ENCODE measurements at places on chromosomes 2 and 18. TPM values are rescaled to one million over a fixed set of nuclear protein-coding genes. Genes with fewer than 3 reads are reported as not detected.

Gene DHRS9
- 0.48 TPM for total RNA-seq

Gene REG3G
- 0.52 TPM for total RNA-seq

Gene ELOA2
- not detected for total RNA-seq

Gene POTEC
- total RNA-seq: not detected

Gene UGT1A10
- not detected for total RNA-seq

Gene LAMA1
- total RNA-seq: 4.0 TPM

Gene SLC4A5
- total RNA-seq: 5.3 TPM

Gene ERBB4
- total RNA-seq: 3.2 TPM

Gene CDH7
- total RNA-seq: not detected
